ENCODE measurements at places on chromosomes 4 and X.

DNA sequence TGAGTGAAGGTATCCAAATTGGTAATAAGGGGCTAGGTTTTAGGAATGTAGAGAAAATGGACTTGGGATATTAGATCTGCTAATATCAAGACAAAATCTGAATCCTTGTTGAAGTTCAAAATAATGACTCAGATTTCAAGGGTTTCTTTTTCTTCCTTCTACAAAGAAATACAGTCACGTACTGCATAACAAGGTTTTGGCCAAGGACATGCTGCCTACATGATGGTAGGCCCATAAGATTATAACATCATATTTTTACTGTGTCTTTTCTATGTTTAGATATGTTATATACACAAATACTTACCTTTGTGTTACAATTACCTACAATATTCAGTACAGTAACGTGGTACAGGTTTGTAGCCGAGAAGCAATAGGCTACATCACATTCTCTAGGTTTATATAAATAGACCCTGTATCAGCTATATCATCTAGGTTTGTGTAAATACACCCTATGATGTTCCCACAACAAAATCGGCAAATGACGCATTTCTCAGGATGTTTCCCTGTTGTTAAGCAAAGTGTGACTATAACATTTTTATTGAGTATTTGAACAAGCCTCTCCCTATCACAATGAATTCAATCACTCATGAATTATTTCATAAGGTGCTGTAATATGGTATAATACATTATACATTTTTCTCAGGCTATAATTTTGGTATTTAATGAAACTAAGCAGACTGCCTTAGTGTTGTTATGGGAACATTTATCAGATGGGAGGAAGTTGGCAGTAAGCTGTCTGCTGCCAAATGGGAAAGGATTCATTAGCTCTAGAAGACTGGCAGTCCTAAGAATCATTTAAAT, 186.3 kb downstream of the PPP3CA start:
- DNase-seq: no peak

GRCh38 chr4:4422856-4423499, 36.1 kb downstream of the NSG1 start:
- DNase-seq: no peak

DNA sequence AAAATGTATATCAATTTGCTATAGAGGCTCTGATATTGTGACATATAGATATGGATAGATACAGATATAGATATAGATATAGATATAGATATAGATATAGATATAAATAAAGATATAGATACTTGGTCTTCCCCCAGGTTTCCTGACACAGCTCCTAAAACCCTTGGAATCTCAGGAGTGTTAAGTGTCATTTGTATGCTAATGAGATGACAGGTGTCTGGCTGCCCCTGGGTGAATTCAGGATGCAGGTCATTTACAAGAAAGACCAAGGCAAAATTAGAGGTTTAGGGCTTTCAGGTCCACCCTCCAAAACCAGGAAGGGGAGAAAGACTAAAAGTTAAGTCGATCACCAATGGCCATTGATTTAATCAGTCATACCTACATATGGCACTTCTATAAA, 1034.8 kb downstream of the PDHA2 start:
- DNase-seq: no peak

DNA sequence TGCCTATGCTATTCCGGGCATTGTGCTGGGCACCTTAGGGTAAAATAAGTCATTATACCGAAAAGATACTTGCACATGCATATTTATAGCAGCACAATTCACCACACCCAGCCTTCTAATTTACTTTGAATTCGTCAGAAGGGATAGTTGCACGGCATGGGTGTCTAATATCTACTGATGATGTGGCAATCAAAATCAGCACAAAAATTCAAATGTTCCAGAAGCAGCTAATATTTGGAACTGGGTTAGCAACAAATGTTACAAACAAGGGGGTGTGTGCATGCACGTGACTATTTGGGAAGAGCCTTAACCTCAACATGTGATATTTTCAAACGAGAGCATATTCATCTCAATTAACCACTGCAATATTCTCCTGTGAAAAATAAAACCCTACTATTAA, 79.7 kb upstream of the PRSS48 start:
- no peak for DNase-seq

GRCh38 chr4:128582427-128582870, 227.1 kb upstream of the JADE1 start:
- no peak for DNase-seq

- DNase-seq: no peak
Measured at GRCh38 chr4:8453957-8454356, 13.4 kb downstream of the TRMT44 start.

Data from CD4-positive, alpha-beta T cell treated with Interleukin-10 for 1 hour (primary cell).